Esophagus squamous epithelium (tissue), 5 donors: ENCODE measurements at places on chromosomes 5 and 9. TPM values are rescaled to one million over a fixed set of nuclear protein-coding genes. Genes with fewer than 3 reads are reported as not detected.

Gene CHSY3
- total RNA-seq = 1.3 TPM

Gene C9orf43
- 0.38 TPM for total RNA-seq

Gene SHOC1
- total RNA-seq = 5.8 TPM

Gene RHOBTB3
- 21.4 TPM for total RNA-seq

Gene PCAT7
- not detected for total RNA-seq

Gene EGFL7
- total RNA-seq = 41.2 TPM

Gene HTR4
- total RNA-seq = not detected
